Nasal cavity respiratory epithelium epithelial cell of viscerocranial mucosa (primary cell): ENCODE measurements at places on chromosomes 2 and 18. TPM values are rescaled to one million over a fixed set of nuclear protein-coding genes. Genes with fewer than 3 reads are reported as not detected.

The DYNC1I2 gene
- 81.7 and 145 TPM in 2 replicates for total RNA-seq

The SP110 gene
- 1.7 and 9.9 TPM in 2 replicates for total RNA-seq

The SCTR gene
- total RNA-seq = not detected in 2 replicates

The ADCYAP1 gene
- not detected in 2 replicates for total RNA-seq

The FAM161A gene
- total RNA-seq = 1.0 and 1.8 TPM in 2 replicates

The MAPRE3 gene
- 2.1 and 9.8 TPM in 2 replicates for total RNA-seq

The LOXL3 gene
- 0.28 and 0.34 TPM in 2 replicates for total RNA-seq

The TAF4B gene
- total RNA-seq = 6.8 and 11.6 TPM in 2 replicates

The ASTL gene
- 0.07 TPM in 1 of 2 replicates, not detected in the other for total RNA-seq

The HOXD13 gene
- not detected in 2 replicates for total RNA-seq

The SPC25 gene
- total RNA-seq = not detected in 2 replicates

The PIK3C3 gene
- 31.1 and 56.7 TPM in 2 replicates for total RNA-seq

The SNED1 gene
- under 0.01 and 0.28 TPM in 2 replicates for total RNA-seq

The FAHD2B gene
- total RNA-seq = 7.8 and 12.6 TPM in 2 replicates

The TNS1 gene
- 0.50 TPM in 1 of 2 replicates, not detected in the other for total RNA-seq

The SLC9A4 gene
- 0.07 TPM in 1 of 2 replicates, not detected in the other for total RNA-seq

The TSPYL6 gene
- not detected in 2 replicates for total RNA-seq

The ACTG2 gene
- total RNA-seq = under 0.01 and 0.21 TPM in 2 replicates

The AMER3 gene
- not detected in 2 replicates for total RNA-seq

The SELENOI gene
- 44.2 and 50.6 TPM in 2 replicates for total RNA-seq

The ASNSD1 gene
- 41.4 and 48.2 TPM in 2 replicates for total RNA-seq

The PASK gene
- total RNA-seq = 2.7 and 4.8 TPM in 2 replicates

The GPR45 gene
- not detected in 2 replicates for total RNA-seq

The KRTCAP3 gene
- total RNA-seq = 13.3 and 13.9 TPM in 2 replicates

The ARHGAP28 gene
- under 0.01 and 6.0 TPM in 2 replicates for total RNA-seq

The COL5A2 gene
- total RNA-seq = 9.6 and 23.5 TPM in 2 replicates

The CDK15 gene
- not detected in 2 replicates for total RNA-seq

The NXPH2 gene
- not detected in 2 replicates for total RNA-seq

The ANKRD30BL gene
- not detected in 2 replicates for total RNA-seq

The FAM228A gene
- under 0.01 TPM in 1 of 2 replicates, not detected in the other for total RNA-seq

The FIGN gene
- 1.0 and 1.6 TPM in 2 replicates for total RNA-seq

The PROKR1 gene
- under 0.01 TPM in 1 of 2 replicates, not detected in the other for total RNA-seq

The MC4R gene
- not detected in 2 replicates for total RNA-seq

The SLC11A1 gene
- total RNA-seq = 0.34 and 0.64 TPM in 2 replicates

The PCARE gene
- total RNA-seq = under 0.01 TPM in 1 of 2 replicates, not detected in the other
